ENCODE measurements at places on chromosomes 4 and X.
A peak's percentile ranks its signal among the peaks of the same experiment; 100 is the strongest.

GRCh38 chr4:75880278-75880677 is 22.0 kb downstream of the PPEF2 start:
- no peak for DNase-seq

GRCh38 chrX:133497356-133497755 is 82.1 kb upstream of the GPC4 start:
- DNase-seq = no peak

- no peak for DNase-seq
Measured at GRCh38 chr4:68499021-68499420, 51.8 kb downstream of the TMPRSS11E start.

GRCh38 chr4:158112611-158113010 is 60.2 kb downstream of the GASK1B start:
- no peak for DNase-seq

DNA sequence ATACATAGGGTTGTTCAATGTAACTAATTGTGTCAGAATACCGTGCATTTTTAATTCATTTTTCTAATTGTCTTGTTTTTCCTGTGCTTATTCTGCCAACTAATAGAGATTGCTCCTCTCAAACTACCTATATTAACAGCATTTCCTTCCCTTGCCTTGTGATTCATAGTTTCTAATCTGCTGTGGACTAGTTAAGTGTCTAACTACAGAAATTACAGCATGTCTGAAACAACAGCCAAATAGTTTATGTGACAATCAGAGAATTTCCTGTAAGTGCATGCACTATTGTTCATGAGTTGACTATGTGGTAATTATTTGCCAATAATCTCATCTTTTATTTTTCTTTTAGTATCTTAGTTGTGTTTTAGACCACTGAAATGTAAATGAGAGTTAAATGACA is 4.1 kb upstream of the SEC24B start:
- DNase-seq = no peak

- DNase-seq = peak; percentile 28
Measured at GRCh38 chr4:110211007-110211769, 12.8 kb upstream of the ELOVL6 start.

- peak; percentile 50 for DNase-seq
Measured at GRCh38 chrX:107659768-107660167, 31.5 kb downstream of the PRPS1 start.

GRCh38 chrX:85004255-85004654 is 578 bp downstream of the APOOL start:
- DNase-seq = no peak

DNA sequence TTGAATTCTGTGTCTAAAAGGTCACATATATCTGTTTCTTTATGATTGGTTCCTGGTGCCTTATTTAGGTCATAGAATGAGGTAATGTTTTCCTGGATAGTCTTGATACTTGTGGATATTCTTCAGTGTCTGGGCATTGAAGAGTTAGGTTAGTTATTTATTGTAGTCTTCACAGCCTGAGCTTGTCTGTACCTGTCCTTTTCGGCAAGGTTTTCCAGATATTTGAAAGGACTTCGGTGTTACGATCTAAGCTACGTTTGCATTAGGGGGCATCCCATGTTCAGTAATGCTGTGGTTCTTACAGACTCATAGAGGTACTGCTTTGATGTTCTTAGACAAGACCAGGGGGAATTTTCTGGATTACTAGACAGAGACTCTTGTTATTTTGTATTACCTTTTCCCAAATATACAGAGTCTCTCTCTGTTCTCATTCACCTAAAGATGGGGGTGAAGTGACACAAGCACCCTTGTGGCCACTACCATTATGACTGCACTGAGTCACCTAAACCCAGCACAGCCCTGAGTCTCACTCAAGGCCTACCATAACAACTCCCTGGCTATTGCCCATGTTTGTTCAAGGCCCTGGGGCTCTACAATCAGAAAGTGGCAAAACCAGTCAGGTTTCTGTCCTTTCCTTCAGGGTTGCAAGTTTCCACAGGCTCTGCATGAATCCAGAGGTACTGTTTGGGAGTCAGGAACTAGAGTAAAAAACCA is 30.1 kb upstream of the CYSLTR1 start:
- no peak for DNase-seq

- no peak for DNase-seq
Measured at GRCh38 chrX:9911487-9911886, 55.7 kb upstream of the CLDN34 start.

GRCh38 chr4:14883166-14883565 is 119.1 kb upstream of the CPEB2 start:
- DNase-seq = no peak

DNA sequence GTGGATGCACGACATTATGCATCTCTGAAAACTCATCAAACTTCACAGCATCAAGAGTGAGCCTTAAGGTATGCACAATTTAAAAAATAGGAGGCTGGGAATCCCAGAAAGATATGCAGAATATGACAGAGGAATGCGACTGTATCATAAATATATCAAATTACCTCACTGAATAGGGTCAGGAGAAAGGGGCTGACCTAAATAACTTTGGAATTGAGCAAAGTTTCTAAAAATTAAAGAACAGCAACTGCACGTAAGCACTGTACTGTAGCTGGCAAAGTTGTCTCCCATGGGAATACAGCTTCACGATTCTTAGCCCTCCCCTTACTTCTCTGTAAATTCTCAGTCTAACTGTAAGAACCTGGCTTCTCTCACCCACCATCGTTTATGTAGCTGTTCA is 397.4 kb upstream of the ZFP42 start:
- no peak for DNase-seq

- DNase-seq = no peak
Measured at GRCh38 chr4:80614319-80614718, 278.8 kb downstream of the CFAP299 start.

GRCh38 chr4:125681240-125681639 is 366.5 kb downstream of the FAT4 start:
- DNase-seq = no peak

DNA sequence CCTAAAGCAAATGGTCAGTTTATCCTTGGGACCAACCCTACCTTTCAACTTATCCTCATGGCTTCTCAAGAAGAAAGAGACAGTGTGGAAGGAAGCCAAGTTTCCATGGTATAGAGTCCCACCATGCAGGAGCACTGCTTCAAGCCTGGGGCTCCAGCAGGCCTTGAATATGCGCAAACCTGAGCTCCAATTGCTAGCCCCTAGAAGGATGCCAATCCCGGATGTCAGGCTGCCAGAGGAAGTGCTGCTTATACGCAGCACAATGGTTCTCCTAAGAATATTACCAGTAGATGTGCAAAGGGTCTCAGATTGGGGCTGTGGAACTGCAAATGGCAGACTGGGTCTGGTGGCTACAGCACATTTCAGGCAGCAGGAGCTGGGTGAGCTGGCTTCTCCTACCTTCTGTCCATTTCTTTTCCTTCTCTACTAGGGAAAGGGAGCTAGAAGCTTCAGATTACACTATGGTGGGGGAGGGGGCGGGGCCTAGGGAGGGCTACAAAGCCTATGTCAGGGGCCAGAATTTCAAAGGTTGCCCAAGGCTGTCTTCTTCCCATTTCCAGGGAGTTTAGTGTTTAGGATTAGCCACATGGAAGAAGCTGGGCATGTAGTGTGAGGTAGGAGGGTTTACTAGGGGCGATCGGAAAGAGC is 40.7 kb upstream of the CITED1 start:
- DNase-seq = no peak

GRCh38 chr4:84578540-84579402 is 4.2 kb upstream of the CDS1 start:
- peak; percentile 44 for DNase-seq

- DNase-seq = no peak
Measured at GRCh38 chr4:118749347-118749988, 64.3 kb downstream of the METTL14 start.

GRCh38 chr4:169664615-169665014 is 44.2 kb downstream of the CLCN3 start:
- no peak for DNase-seq

DNA sequence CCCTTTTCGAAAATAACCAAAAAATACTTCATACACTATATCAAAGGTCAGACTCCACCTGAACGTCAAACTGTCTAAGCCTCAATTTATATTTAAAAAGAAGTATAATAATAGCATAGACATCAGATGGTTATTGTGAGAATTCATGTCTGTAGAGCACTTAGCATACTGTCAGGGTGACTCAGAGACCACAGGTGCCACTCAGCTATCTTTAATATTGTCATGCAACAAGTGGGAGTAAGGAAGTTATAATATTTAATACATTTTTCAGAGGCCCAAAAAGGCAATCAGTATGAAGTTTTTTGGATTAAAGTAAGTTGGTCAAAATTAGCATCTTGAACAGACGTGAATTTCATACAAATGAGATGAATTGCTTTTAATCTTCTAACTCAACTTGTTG is 93.3 kb downstream of the PHOX2B start:
- no peak for DNase-seq

DNA sequence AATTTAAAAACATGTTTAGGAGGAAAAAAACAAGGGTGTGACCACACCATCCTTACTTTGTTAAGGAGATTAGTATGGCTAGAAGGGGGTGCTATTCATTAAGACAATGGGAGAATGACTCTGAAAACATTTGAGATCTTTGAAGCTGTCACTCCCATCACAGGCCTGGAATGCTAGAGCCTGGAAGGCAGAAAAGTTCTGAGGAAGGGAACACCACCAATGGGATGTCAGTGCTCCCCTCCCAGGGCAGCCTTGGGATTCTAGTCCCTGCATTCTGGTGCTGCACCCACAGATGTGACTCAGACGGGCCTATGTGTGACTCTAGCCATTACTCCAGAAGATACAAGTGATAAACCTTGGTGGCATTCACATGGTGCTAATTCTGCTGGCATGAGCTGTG is 162.2 kb upstream of the ANXA10 start:
- no peak for DNase-seq

GRCh38 chr4:76811604-76812412 is 86.1 kb downstream of the SOWAHB start:
- no peak for DNase-seq

- no peak for DNase-seq
Measured at GRCh38 chr4:3868211-3869173, 102.3 kb downstream of the ADRA2C start.

DNA sequence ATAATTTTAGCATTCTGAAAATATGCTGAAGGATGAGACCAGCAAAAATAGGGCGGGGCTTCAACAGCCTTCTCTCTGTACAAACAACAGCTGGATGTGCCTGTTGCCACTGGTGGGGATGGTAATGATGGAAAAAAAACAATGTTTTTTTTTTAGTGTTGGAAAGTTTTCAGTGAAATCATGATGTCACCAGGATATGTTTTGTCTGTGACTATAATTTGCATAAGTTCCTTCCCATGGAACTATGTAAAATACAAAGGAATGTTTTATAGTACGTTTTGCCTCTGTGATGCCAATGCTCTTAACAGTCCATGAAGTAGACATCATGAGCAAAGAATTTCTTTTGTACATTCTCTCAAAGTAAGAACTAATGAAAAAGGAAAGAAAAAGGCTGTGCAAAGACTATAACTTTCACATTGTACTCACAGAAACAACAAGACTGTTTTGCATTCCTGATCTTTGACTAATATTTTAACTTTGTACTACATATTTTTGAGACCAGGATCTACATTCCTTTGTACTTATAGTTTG is 589.7 kb downstream of the SPRY1 start:
- no peak for DNase-seq

- no peak for DNase-seq
Measured at GRCh38 chrX:41490446-41490845, 43.3 kb downstream of the NYX start.

DNA sequence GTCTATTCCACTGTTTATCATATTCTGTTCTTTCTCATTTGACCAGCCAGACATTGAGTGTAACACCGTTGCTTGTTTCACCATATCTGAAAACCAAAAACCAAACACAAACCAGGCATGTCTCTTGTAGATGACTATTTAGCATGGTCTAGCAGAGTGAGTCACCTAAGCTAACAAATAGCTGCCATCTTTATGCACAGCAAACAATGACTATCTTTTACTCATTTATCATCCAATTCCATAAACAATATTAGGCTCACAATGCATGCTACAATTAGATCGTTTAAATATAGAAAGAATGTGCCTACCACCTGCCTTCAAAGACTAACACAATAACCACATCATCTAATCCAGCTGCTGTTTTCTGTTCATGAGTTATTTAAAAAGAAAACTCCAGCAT is 495.4 kb downstream of the PCDH19 start:
- DNase-seq = peak; percentile 66

GRCh38 chrX:32520789-32521188 is 690.6 kb downstream of the DMD start:
- DNase-seq = no peak

GRCh38 chr4:58465031-58465430 is 1354.8 kb upstream of the IGFBP7 start:
- DNase-seq = no peak

GRCh38 chrX:109922190-109922589 is 80.7 kb upstream of the TMEM164 start:
- DNase-seq = no peak

DNA sequence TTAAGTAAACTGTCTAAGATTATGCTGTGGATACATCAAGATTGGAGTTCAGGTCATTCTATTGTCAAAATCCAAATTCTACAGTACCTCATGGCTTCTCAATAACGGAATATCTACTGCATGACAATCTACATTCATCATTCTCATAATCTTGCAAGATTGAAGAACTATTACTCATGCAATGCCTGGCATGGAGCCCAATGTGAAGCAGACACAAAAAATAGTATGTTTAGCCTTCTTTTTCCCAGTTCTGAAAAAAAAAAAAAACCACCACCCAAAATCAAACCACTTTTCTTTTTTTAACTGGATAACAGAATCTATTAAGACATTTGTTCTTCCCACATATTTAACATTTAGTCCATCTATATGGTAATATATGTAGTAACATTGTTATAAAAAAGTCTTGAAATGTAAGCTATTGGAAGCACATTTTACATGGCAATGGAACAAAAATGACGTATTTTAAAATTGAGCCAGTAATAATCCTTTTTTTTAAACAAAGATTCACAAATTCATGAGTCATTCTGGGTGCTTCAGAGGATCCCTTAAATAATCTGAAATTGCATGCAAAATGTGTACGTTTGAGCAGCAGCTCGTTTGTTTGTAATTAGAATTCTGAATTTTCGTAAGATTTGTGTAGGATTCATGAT is 232.2 kb upstream of the FMR1 start:
- DNase-seq = no peak

- DNase-seq = no peak
Measured at GRCh38 chrX:48600226-48600625, 2.9 kb downstream of the WDR13 start.

DNA sequence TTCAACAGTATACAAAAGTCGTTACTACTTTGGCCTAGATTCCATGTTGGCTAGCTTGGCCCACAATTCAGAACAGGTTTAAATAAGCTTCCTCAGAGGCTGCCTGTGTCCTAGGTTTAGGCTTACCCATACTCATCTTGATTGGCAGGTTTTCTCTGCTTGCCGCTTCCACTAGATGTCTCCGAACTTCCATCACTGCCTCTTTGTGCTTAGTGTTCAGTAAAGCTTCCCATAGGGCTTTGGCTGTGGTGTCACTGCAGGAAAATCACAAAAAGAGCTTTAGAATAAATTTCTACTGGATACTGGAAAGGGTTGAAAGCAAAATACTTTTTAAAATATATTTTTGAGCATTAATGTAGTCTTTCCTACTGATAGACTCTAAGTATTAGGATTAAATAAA is 52.4 kb downstream of the SCFD2 start:
- no peak for DNase-seq
